SK-N-SH (cell line): ENCODE measurements at places on chromosomes 4 and X.
A peak's percentile ranks its signal among the peaks of the same experiment; 100 is the strongest.

- no peak for DNase-seq
- H3K4me1 ChIP-seq: peaks cover 9% of the 10 kb centered on the region; the same call in 1 of the 2 replicates
- no peak overlapping the region for H3K4me3 ChIP-seq
Observed at GRCh38 chrX:19554786-19555185, 39.5 kb upstream of the MAP3K15 start.

DNA sequence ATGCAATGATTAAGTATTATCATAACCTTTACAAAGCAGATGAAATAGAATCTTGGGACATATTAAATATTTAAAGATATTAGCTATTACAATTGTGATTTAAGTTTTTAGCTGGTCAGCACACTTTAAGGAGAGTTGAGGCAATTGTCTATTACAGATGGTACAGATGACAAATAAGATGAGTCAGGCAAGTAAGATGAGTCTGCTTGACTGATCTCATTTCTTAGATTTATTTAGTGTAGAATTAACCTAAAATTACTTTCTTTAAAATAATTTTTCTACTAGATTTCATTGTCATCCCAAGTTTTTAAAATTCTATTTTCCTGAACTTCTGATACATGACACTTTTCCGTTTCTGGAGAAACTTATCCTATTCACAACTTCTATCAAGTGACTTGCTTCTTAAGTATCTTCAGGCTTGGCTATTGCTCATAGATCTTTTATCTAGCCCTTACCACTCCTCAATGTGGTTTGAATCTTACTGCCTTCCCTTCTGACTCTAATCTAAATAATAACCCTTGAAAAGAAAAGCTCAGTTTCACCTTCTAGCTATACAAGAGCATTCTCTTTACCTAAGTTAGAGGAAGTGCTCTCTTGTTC, 32.9 kb downstream of the CXCL1 start:
- no peaks in the 10 kb centered on the region; the same call in 1 of the 2 replicates for H3K27me3 ChIP-seq
- no peak overlapping the region for H3K27ac ChIP-seq
- DNase-seq: no peak
- H3K4me1 ChIP-seq: no peaks in the 10 kb centered on the region
- H3K4me3 ChIP-seq: no peak overlapping the region

- DNase-seq: no peak
- no peaks in the 10 kb centered on the region for H3K36me3 ChIP-seq
- peaks cover 6% of the 10 kb centered on the region; the same call in 1 of the 2 replicates for H3K4me1 ChIP-seq
- no peak overlapping the region; the same call in 1 of the 2 replicates for H3K4me3 ChIP-seq
- H3K27ac ChIP-seq: no peak overlapping the region
- H3K27me3 ChIP-seq: no peaks in the 10 kb centered on the region; the same call in 1 of the 2 replicates
Observed at GRCh38 chrX:39741904-39742303, 355.9 kb downstream of the BCOR start.

GRCh38 chrX:126165721-126166461, at the start of gene DCAF12L2:
Gene DCAF12L2, minus strand, starts transcription at chrX:126166289. Its CDS starts 365 bp downstream, at chrX:126165924.
- H3K4me1 ChIP-seq: no peaks in the 10 kb centered on the region
- H3K27ac ChIP-seq: no peak within 1 kb of the TSS
- H3K4me3 ChIP-seq: no peak within 1 kb of the TSS
- no peaks in the 10 kb centered on the region for H3K36me3 ChIP-seq
- DNase-seq: peak; percentile 50

DNA sequence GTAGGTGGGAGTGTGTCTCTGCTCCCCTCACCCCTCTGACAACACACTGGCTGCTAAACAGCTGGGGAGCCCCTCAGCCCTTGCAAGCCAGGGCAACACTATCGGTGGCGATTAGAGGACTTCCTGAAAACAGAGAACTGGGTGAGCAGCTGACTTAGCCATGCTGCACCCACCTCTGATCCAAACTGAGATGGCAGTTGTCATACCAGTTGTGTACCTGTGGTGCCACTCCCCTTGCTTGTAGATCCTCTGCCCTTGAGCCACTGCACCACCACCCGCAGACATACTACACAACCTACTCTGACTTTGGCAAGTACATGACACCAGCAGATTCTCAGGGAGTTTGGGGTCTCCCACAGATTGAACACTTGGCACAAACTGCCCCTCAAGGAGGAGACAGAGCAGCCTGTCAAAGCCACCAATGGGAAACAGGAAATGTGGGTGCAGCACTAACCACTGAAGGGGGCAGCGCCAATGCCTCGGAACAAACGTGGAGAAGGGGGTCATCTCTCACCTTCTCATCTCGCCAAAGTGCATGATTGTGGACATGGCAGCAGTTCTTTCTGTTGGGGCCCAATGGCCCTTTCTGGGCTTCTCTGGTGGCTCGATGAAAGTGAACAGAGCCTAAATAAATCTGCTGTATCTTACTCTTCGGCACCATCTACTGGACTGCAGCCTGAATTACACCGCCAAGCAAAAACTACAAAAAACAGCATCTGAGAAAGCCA, 119.8 kb downstream of the NEK1 start:
- DNase-seq: peak; percentile 33
- H3K4me1 ChIP-seq: no peaks in the 10 kb centered on the region
- no peaks in the 10 kb centered on the region for H3K27me3 ChIP-seq
- H3K36me3 ChIP-seq: 0 out of 2 replicates have a peak, but pooled peaks cover 3% of the 10 kb centered on the region
- no peak overlapping the region for H3K4me3 ChIP-seq

DNA sequence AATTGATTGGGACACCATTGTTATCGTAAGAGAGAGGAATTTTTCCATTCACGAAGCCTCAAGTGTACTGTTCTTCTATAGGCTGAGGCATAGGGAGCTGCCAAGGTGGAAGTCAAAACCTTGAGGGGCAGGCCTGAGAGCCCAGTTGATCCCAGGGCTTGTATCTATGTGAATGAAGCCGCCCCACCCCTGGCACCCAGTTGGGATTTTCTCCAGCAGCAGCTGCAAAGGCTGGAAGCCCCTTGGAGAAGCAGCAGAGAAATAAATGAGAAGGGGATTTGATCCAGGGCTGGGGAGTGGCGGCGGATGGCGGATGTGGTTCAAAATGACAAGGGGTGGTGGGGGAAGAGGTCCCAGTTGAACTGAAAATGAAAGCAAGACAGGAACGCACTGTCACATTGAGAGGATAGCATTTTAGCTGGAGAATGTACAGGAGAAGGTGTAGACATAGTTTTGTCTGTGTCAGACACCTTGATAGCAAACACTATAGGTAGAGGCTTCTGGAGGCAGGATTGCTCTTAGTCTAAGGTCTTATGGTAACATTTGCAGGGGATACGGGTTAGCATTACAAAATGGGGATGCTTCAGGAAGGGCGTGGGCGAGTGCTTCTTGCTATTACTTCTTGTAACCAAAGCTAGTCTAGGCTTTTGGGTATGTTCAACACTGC, 32.6 kb downstream of the DOCK11 start:
- no peak overlapping the region for H3K4me3 ChIP-seq
- no peak for DNase-seq
- H3K4me1 ChIP-seq: peaks cover 6% of the 10 kb centered on the region; the same call in 1 of the 2 replicates

DNA sequence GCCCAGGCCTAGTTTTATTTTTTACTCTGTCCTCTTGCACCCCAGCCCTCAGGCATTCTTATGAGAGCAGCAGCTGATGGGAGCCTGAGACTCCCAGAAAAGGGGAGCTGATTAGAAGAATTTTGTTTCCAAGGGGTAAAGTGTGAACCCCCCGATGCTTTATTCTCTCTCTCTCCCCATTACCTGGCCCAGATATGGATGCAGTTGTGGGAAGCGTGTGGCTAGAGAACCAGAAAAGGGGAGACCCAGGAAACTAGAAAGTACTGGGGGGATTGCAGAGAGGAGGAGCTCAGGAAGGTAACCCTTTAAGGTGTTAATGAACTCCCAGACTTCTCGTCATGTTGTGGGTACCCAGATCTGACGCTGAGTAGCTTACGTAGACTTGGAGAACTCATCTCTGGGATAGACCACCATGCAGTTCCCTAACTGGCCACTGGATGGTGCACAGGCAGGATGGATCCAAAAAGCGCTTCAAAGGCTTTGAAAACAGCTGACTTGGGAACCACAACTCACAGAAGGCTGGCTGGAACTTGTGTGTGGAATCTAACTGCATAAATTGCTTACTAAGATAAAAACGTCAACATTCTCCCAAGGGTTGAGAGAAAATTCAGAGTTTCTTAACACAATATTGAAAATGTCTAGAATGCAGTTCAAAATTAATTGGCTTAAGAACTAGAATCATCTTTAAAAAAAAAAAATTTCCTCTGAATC, 64.7 kb downstream of the TBC1D14 start:
- no peaks in the 10 kb centered on the region for H3K36me3 ChIP-seq
- no peaks in the 10 kb centered on the region for H3K27me3 ChIP-seq
- H3K27ac ChIP-seq: no peak overlapping the region
- H3K4me3 ChIP-seq: no peak overlapping the region
- H3K4me1 ChIP-seq: no peaks in the 10 kb centered on the region; the same call in 1 of the 2 replicates
- DNase-seq: peak; percentile 87

DNA sequence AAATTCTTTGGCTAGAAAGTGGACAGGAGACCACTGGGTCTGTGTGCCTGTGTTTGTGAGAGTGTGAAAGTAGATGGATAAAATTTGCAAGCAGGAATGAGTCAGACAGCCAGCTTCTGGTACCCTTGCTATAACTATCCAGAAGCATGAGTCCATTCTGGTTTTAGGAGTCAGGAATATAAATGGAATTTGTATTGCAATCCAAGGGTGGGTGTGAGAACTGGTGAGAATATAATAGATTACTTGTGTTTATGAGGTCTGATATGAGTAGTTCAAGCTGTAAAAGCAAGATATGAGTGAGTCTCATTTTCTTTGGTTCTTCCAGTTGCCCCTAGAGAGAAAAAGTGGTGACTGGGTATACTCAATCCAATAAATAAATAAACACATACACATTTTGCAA, 212.7 kb upstream of the TAPT1 start:
- no peak overlapping the region for H3K27ac ChIP-seq
- H3K4me1 ChIP-seq: no peaks in the 10 kb centered on the region
- no peaks in the 10 kb centered on the region for H3K27me3 ChIP-seq
- H3K4me3 ChIP-seq: no peak overlapping the region
- no peaks in the 10 kb centered on the region for H3K36me3 ChIP-seq

GRCh38 chrX:133857640-133858269, 127.6 kb downstream of the GPC3 start:
- H3K27ac ChIP-seq: no peak overlapping the region
- no peaks in the 10 kb centered on the region; the same call in 1 of the 2 replicates for H3K27me3 ChIP-seq
- H3K36me3 ChIP-seq: no peaks in the 10 kb centered on the region
- H3K4me3 ChIP-seq: no peak overlapping the region
- no peaks in the 10 kb centered on the region for H3K4me1 ChIP-seq

DNA sequence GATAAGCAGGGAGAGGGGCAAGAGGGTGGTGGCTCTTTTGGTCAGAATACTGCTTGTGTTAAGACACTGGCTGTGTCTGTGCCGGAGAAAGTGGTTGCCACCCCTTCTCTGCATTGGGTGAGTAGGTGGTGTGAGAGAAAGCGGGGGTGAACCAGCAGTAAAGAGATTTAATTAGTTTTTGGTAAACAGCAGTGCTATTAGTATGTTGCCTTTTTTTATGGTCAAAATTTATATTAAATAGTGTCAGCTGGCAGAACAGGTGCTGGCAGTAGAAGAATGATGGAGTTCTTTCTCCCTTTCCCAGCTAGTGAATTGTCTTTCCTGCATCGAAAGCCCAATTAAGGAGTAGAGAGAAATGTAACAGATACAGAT, 181.6 kb downstream of the LARP7 start:
- H3K27ac ChIP-seq: peak overlapping the region; percentile 43; the same call in 1 of the 2 replicates

DNA sequence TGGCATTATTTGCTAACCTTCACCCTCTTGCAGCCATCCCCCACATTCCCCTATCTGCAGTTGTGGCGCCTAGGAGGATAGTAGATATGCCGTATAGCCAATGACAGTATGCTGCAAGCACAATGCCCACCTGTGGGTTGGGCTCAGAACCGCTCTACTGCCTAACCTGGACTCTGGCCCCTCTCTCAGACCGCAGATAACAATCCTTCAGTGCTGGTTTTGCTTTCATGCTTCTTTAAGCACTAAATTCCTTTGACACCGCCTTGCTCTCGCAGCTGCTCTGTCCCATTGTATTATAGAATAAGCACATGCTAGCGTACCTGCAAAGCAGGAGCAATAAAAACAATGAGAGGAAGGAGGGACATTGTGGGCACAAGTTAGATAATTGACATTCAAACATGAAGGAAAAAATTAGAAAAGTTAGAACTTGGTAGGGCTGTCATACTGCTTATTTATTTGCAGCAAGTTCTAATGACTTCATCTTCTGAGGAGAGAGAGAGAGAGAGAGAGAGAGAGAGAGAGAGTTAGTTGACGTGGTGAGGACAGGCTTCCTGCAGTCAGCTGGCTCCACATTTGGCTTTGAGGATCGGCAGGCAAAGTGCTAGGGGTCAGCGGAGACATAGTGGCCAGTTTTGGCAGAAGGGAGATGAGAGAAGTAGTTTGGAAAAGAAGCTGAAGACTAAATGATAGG, 55.8 kb downstream of the WWC2 start:
- no peak for DNase-seq
- no peak overlapping the region for H3K4me3 ChIP-seq
- H3K4me1 ChIP-seq: no peaks in the 10 kb centered on the region
- H3K36me3 ChIP-seq: no peaks in the 10 kb centered on the region
- H3K27me3 ChIP-seq: no peaks in the 10 kb centered on the region
- H3K27ac ChIP-seq: no peak overlapping the region

GRCh38 chr4:96347582-96347981, 507.7 kb downstream of the PDHA2 start:
- H3K4me1 ChIP-seq: no peaks in the 10 kb centered on the region
- no peak for DNase-seq
- H3K27me3 ChIP-seq: no peaks in the 10 kb centered on the region
- H3K36me3 ChIP-seq: no peaks in the 10 kb centered on the region

- H3K36me3 ChIP-seq: peaks cover 22% of the 10 kb centered on the region; the same call in 1 of the 2 replicates
- no peaks in the 10 kb centered on the region for H3K27me3 ChIP-seq
- no peak for DNase-seq
- no peak overlapping the region for H3K27ac ChIP-seq
- no peak overlapping the region for H3K4me3 ChIP-seq
- no peaks in the 10 kb centered on the region for H3K4me1 ChIP-seq
Observed at GRCh38 chr4:4425696-4426095, 38.8 kb downstream of the NSG1 start.

GRCh38 chr4:4789462-4789861, 70.0 kb upstream of the MSX1 start:
- no peaks in the 10 kb centered on the region for H3K36me3 ChIP-seq
- no peaks in the 10 kb centered on the region for H3K27me3 ChIP-seq
- no peak overlapping the region for H3K27ac ChIP-seq
- peaks cover 7% of the 10 kb centered on the region; the same call in 1 of the 2 replicates for H3K4me1 ChIP-seq
- DNase-seq: no peak

DNA sequence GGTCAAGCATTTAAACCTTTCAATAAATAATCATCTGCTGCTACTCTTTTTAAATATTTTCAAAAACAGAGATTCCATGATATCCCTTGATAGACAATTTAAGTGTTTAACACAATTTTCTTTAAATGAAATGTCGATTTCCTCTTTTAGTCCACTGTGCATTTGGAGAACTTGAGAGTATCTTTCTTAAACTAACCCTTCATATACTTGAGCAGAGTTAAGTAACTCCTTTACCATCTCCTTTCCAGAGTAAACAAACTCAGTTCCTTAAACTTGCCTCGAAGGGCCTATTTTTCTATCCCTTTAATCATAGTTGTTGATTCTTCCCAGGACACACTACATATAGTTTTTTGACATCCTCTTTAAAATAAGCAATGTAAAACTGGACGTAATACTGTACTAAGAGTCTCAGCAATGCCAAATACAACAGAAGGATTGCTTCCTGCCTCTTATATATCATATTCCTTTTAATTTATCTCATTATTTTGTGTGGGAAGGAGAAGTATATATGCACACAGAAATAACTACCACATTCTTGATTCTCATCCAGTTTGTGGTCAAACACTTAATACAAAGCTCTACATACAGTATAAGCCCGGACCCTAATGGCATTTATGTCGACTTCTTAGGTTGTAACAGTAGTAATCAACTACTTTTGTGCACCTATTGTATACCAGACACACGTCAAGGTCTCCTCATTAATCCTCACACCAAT, 22.8 kb downstream of the RAB28 start:
- no peak overlapping the region for H3K27ac ChIP-seq
- H3K27me3 ChIP-seq: no peaks in the 10 kb centered on the region
- no peaks in the 10 kb centered on the region for H3K4me1 ChIP-seq
- DNase-seq: no peak
